Neural cell (in vitro differentiated cells): ENCODE measurements at places on chromosomes 5 and 9. TPM values are rescaled to one million over a fixed set of nuclear protein-coding genes. Genes with fewer than 3 reads are reported as not detected.

Gene PCDHGB4
- polyA plus RNA-seq = 9.3 and 13.0 TPM in 2 replicates

Gene ARL10
- 12.7 and 22.8 TPM in 2 replicates for polyA plus RNA-seq

Gene PCAT7
- 7.7 and 10.8 TPM in 2 replicates for polyA plus RNA-seq

Gene CD74
- polyA plus RNA-seq = not detected in 2 replicates

Gene KLF9
- 0.11 and 0.60 TPM in 2 replicates for polyA plus RNA-seq

Gene AQP3
- polyA plus RNA-seq = 0.76 TPM in 1 of 2 replicates, not detected in the other

Gene SGCD
- 2.5 and 3.4 TPM in 2 replicates for polyA plus RNA-seq

Gene SHC3
- polyA plus RNA-seq = 20.1 and 22.9 TPM in 2 replicates

Gene ROR2
- 0.33 and 0.74 TPM in 2 replicates for polyA plus RNA-seq

Gene TAL2
- polyA plus RNA-seq = 0.88 TPM in 1 of 2 replicates, not detected in the other

Gene PURA
- 2.2 and 2.3 TPM in 2 replicates for polyA plus RNA-seq

Gene LCN15
- not detected in 2 replicates for polyA plus RNA-seq

Gene SUSD3
- polyA plus RNA-seq = not detected in 2 replicates

Gene NIPAL4
- not detected in 2 replicates for polyA plus RNA-seq

Gene ENC1
- polyA plus RNA-seq = 449 and 585 TPM in 2 replicates

Gene CFAP157
- 1.3 and 1.6 TPM in 2 replicates for polyA plus RNA-seq

Gene PCDHGA12
- polyA plus RNA-seq = 0.11 and 0.56 TPM in 2 replicates

Gene SPINK5
- 1.8 and 3.7 TPM in 2 replicates for polyA plus RNA-seq

Gene LCN2
- polyA plus RNA-seq = not detected in 2 replicates

Gene MLANA
- not detected in 2 replicates for polyA plus RNA-seq

Gene RABGAP1
- 67.8 and 73.1 TPM in 2 replicates for polyA plus RNA-seq

Gene ATP10B
- 1.9 TPM in 1 of 2 replicates, not detected in the other for polyA plus RNA-seq

Gene PCDHGB3
- polyA plus RNA-seq = not detected in 2 replicates

Gene GARNL3
- polyA plus RNA-seq = 20.0 and 43.8 TPM in 2 replicates

Gene SAPCD2
- 0.22 and 0.96 TPM in 2 replicates for polyA plus RNA-seq

Gene TXNDC8
- not detected in 2 replicates for polyA plus RNA-seq

Gene IL3
- not detected in 2 replicates for polyA plus RNA-seq

Gene AHRR
- polyA plus RNA-seq = 0.26 and 0.90 TPM in 2 replicates

Gene LCN12
- polyA plus RNA-seq = 2.9 TPM in 1 of 2 replicates, not detected in the other

Gene SLC36A2
- polyA plus RNA-seq = not detected in 2 replicates

Gene AGXT2
- polyA plus RNA-seq = not detected in 2 replicates

Gene SOWAHA
- 23.4 and 26.9 TPM in 2 replicates for polyA plus RNA-seq

Gene ANKRD20A1
- 0.46 TPM in 1 of 2 replicates, not detected in the other for polyA plus RNA-seq

Gene TAS2R1
- 0.41 TPM in 1 of 2 replicates, not detected in the other for polyA plus RNA-seq

Gene BHMT2
- not detected in 2 replicates for polyA plus RNA-seq

Gene TRIM14
- polyA plus RNA-seq = not detected in 2 replicates

Gene PTCD2
- polyA plus RNA-seq = 4.4 and 4.5 TPM in 2 replicates

Gene DNAJC21
- 14.9 and 17.0 TPM in 2 replicates for polyA plus RNA-seq

Gene IL33
- not detected in 2 replicates for polyA plus RNA-seq

Gene S1PR3
- polyA plus RNA-seq = 0.12 and 0.22 TPM in 2 replicates

Gene WDR38
- not detected in 2 replicates for polyA plus RNA-seq

Gene SLCO6A1
- not detected in 2 replicates for polyA plus RNA-seq

Gene NTMT1
- polyA plus RNA-seq = 35.9 and 57.1 TPM in 2 replicates

Gene CDKN2B
- 0.15 TPM in 1 of 2 replicates, not detected in the other for polyA plus RNA-seq

Gene PCDHGA6
- 0.09 TPM in 1 of 2 replicates, not detected in the other for polyA plus RNA-seq

Gene IFNA2
- not detected in 2 replicates for polyA plus RNA-seq

Gene PPP1R26
- polyA plus RNA-seq = 20.1 and 30.1 TPM in 2 replicates

Gene STING1
- 0.12 TPM in 1 of 2 replicates, not detected in the other for polyA plus RNA-seq

Gene SOX30
- polyA plus RNA-seq = not detected in 2 replicates

Gene ASB6
- 18.4 and 24.6 TPM in 2 replicates for polyA plus RNA-seq

Gene DBH
- polyA plus RNA-seq = not detected in 2 replicates

Gene PHF24
- 1.8 and 2.4 TPM in 2 replicates for polyA plus RNA-seq

Gene LSM11
- polyA plus RNA-seq = 26.4 and 30.6 TPM in 2 replicates

Gene SPATA31A3
- polyA plus RNA-seq = not detected in 2 replicates

Gene PCDHA5
- polyA plus RNA-seq = 1.4 and 2.2 TPM in 2 replicates
